GM23338 (cell line): ENCODE measurements at places on chromosomes 7 and 10.
A peak's percentile ranks its signal among the peaks of the same experiment; 100 is the strongest.

DNA sequence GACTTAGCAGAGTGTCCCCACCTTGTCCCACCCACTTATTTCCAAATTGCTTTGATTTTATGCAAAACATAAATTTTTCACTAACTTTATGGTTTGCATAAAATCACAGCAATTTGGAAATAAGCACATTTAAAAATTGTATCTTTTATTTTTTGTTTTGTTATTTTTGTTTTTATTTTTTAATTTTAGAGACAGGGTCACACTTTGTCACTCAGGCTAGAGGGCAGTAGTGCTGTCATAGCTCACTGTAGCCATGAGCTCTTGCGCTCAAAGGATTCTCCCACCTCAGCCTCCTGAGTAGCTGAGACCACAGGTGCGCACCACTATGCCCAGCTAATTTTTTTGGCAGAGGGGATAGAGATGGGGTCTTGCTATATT, 43.2 kb downstream of the APBB1IP start:
- H3K27ac ChIP-seq = no peak overlapping the region
- DNase-seq = no peak
- H3K4me1 ChIP-seq = no peaks in the 10 kb centered on the region
- no peaks in the 10 kb centered on the region for H3K27me3 ChIP-seq

GRCh38 chr10:68566351-68566750, 6.2 kb downstream of the TET1 start:
- DNase-seq = no peak
- no peaks in the 10 kb centered on the region for H3K27me3 ChIP-seq
- peak overlapping the region; percentile 2; the same call in 1 of the 2 replicates for H3K4me3 ChIP-seq
- peaks cover 50% of the 10 kb centered on the region for H3K4me1 ChIP-seq

GRCh38 chr7:143256932-143257331, 6.3 kb upstream of the GSTK1 start:
- no peaks in the 10 kb centered on the region for H3K36me3 ChIP-seq
- H3K27me3 ChIP-seq = no peaks in the 10 kb centered on the region
- no peak overlapping the region for H3K4me3 ChIP-seq
- no peaks in the 10 kb centered on the region for H3K4me1 ChIP-seq
- no peak overlapping the region for H3K27ac ChIP-seq
- no peak for DNase-seq

DNA sequence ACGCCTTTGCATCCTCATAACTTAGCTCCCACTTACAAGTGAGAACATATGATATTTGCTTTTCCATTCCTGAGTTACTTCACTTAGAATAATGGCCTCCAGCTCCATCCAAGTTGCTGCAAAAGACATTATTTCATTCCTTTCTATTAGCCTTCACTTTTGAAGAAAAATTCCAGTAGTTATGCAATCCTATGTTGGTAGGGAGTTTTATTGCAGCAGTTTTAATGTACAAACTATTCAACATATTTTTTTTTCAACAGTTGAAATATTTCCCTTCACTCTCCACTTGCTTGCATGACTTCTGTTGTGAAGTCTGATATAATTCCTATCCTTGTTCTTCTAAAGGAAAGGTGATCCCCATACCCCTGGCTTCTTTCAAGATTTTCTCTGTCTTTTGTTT, 27.3 kb upstream of the ARHGAP22 start:
- H3K36me3 ChIP-seq = no peaks in the 10 kb centered on the region
- DNase-seq = no peak
- no peaks in the 10 kb centered on the region for H3K27me3 ChIP-seq
- no peak overlapping the region for H3K27ac ChIP-seq
- H3K4me1 ChIP-seq = no peaks in the 10 kb centered on the region

DNA sequence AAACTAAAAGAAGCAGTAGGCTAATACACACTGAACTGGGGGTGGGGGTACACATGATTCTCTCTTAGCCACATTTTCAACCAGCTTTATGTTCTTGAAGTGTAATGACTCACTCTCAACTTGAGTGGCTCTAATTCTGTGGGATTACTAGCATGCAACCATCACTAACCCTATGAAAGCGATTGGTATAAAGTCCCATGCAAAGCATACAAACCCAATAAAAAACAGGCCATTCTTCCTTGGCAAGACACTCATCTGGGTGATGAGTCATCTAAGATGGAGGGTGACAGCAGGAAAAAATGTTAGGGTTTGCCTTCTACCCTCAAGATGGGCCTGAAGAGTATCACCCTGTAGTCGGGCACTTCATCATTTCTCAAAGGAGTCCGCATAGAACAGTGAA, 14.9 kb upstream of the PON3 start:
- H3K27me3 ChIP-seq = no peaks in the 10 kb centered on the region
- no peaks in the 10 kb centered on the region for H3K4me1 ChIP-seq
- 0 out of 2 replicates have a peak, but pooled peaks cover 4% of the 10 kb centered on the region for H3K36me3 ChIP-seq
- DNase-seq = no peak

- H3K27ac ChIP-seq = no peak within 1 kb of the TSS
- peak; percentile 67 for DNase-seq
- H3K27me3 ChIP-seq = peaks cover 61% of the 10 kb centered on the region
- no peaks in the 10 kb centered on the region for H3K4me1 ChIP-seq
- H3K4me3 ChIP-seq = peak within 1 kb of the TSS; percentile 61
- no peaks in the 10 kb centered on the region for H3K36me3 ChIP-seq
Observed at GRCh38 chr7:128937647-128938543, at the start of gene IRF5. IRF5 (plus strand) TSS chr7:128937927; CDS start chr7:128942082, 4,155 bp downstream.

GRCh38 chr7:102079140-102080018, 207.3 kb upstream of the SH2B2 start:
- no peak overlapping the region for H3K4me3 ChIP-seq
- peak overlapping the region; percentile 67; the same call in 1 of the 2 replicates for H3K27ac ChIP-seq
- peak; percentile 49 for DNase-seq
- H3K36me3 ChIP-seq = peaks cover 7% of the 10 kb centered on the region; the same call in 1 of the 2 replicates

- H3K27ac ChIP-seq = no peak overlapping the region
- H3K36me3 ChIP-seq = peaks cover 10% of the 10 kb centered on the region; the same call in 1 of the 2 replicates
- H3K4me3 ChIP-seq = peak overlapping the region; percentile 78
- peaks cover 47% of the 10 kb centered on the region for H3K4me1 ChIP-seq
- peak; percentile 82 for DNase-seq
Observed at GRCh38 chr10:17453373-17454091, 863 bp downstream of the ST8SIA6 start.

DNA sequence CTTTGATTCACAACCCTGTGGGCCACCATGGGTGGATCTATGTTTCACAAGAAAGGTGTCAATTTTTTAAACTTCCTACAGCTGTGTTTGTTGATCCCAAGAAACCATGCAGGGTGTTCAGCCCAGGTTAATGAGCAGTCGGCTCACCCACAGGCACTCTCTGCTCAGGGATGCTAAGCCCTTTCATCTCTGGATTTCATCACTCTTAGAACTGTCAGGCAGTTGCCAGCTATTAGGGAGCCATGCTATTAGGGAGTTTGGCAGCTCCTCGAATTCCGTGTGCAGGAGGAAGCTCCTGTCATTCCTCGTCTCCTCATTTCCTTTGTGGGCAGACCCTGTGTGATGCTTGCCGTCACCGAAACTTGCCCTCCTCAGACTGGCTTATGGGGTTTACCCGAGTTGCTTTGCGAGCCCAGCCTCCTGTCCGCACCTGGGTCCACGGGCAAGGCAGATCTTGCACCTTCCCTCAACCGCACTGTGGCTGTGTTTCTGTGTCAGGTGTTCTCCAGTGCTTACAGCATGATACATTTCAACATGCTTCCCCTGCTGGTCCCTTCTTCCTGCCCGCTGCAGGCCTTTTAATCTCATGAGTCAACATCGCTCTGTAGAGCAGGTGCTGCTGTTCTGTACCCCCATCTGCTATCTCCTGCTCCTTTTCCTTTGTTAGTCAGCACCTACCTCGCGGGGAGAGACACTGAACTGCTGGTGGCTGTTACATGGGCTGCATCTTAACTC, 509.8 kb downstream of the SUGCT start:
- H3K27me3 ChIP-seq = no peaks in the 10 kb centered on the region
- H3K4me1 ChIP-seq = no peaks in the 10 kb centered on the region
- H3K27ac ChIP-seq = no peak overlapping the region
- DNase-seq = no peak
- H3K36me3 ChIP-seq = no peaks in the 10 kb centered on the region
- no peak overlapping the region for H3K4me3 ChIP-seq

DNA sequence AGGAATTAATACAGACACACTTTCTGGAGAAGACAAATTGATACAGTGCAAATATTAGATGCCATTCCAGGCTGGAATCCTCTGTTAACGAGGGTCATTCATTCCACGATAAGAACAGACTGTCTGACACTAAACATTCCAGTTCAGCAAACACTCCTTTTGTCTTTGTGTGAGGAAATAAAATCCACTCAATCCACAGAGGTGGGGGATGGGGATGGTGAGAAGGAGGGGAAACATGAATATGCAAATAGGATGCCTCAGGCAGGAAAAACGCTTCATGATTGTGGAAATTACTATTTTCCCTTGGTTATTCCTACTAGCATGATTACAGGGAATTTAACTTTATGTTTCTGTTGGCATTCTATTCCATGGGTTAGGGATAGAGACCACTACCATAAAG, 196.9 kb upstream of the CDCA7L start:
- no peaks in the 10 kb centered on the region for H3K27me3 ChIP-seq
- H3K4me1 ChIP-seq = peaks cover 19% of the 10 kb centered on the region
- no peak overlapping the region for H3K4me3 ChIP-seq
- no peaks in the 10 kb centered on the region for H3K36me3 ChIP-seq

DNA sequence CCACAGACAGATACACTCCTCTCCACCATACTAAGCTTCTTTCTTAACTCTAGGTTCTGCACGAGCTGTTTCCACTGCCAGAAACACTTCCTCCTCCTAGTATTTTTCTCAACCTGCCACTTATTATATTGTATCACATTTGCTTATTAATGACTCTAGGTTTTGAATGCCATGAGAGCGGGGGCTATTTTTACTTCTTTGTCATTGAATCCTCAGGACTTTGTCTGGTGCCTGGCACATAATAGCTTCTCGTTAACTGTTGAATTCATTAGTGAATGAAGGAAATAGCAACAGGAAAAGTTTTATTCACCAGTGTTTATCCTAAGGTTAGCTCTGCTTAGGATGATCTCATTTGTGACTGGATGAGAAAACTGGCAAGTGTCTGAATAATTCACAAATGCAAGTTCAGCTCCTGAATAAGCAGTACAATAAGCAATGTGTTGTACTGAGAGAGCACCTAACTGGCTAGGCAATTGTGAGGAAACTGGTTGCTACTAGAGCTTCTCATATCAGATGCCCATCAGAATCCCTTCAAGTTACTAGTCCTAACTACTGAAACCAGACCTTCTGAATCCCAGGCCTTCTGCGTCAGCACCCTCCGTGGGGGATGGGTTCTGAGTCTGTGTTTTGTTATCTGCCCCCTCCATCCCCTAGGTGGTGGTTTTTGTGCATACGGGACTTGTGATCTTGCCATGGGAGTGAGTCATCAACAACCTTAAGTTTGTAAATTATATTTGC, 92.7 kb downstream of the LSMEM1 start:
- DNase-seq = peak; percentile 24
- H3K4me1 ChIP-seq = peaks cover 7% of the 10 kb centered on the region; the same call in 1 of the 2 replicates
- H3K4me3 ChIP-seq = no peak overlapping the region
- no peaks in the 10 kb centered on the region for H3K27me3 ChIP-seq
- no peaks in the 10 kb centered on the region for H3K36me3 ChIP-seq

DNA sequence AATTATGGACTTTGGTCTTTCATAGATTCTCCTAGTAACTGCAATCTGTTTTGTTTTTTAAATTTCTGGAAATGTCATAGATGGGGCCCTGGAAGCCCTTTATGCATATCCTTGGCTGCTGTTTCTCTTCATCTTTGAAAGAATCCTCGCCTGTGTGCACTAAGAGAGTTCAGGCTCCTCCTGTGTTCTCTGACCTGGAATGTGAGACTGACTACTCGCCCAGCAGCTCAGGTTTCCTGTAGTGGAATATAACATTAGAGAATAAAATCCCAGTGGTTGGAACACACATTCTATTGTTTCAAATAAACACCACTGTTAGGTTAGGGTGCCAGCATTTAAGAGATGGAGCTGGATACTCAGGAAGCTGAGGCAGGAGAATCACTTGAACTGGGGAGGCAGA, 56.3 kb downstream of the WDFY4 start:
- no peak for DNase-seq
- H3K27me3 ChIP-seq = no peaks in the 10 kb centered on the region
- no peak overlapping the region for H3K4me3 ChIP-seq
- no peaks in the 10 kb centered on the region for H3K36me3 ChIP-seq
- no peaks in the 10 kb centered on the region; the same call in 1 of the 2 replicates for H3K4me1 ChIP-seq

DNA sequence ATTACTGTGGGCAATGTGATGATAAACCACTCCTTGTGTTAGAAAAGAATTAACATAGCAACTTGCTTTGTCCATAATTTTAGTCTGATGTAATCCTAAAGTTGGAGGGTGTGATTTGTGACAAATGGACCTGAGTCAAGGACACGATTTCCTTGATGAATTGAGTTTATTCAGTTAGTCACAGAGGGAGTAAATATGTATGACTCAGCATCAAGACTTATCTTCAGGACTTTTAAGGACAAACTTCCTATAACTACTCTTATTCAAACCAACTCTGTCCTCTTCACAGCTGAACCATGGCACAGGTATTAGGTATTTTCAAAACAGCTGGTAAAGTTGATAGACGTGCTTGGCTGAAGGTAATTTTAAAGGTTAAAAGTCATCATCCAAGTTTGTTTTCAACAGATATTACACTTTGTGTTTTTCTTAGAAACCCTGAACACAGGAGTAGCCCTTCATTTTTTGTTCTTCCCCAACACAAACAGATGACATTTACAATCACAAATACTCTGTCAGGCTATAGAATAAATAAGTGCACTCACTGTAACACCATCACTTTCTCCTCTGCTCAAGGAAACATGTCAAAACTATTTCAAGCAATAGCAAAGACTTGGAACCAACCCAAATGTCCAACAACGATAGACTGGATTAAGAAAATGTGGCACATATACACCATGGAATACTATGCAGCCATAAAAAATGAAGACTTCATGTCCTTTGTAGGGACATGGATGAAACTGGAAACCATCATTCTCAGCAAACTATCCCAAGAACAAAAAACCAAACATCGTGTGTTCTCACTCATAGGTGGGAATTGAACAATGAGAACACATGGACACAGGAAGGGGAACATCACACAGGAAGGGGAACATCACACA, 54.5 kb downstream of the COA1 start:
- no peak for DNase-seq
- H3K4me3 ChIP-seq = no peak overlapping the region
- no peaks in the 10 kb centered on the region for H3K36me3 ChIP-seq
- H3K4me1 ChIP-seq = 0 out of 2 replicates have a peak, but pooled peaks cover 2% of the 10 kb centered on the region
- H3K27me3 ChIP-seq = no peaks in the 10 kb centered on the region

GRCh38 chr10:30554440-30554825, 75.1 kb downstream of the LYZL2 start:
- H3K27me3 ChIP-seq = no peaks in the 10 kb centered on the region
- no peaks in the 10 kb centered on the region for H3K36me3 ChIP-seq
- H3K4me1 ChIP-seq = peaks cover 11% of the 10 kb centered on the region
- H3K4me3 ChIP-seq = peak overlapping the region; percentile 14

GRCh38 chr7:139773371-139773770, 4.4 kb downstream of the HIPK2 start:
- H3K27ac ChIP-seq = no peak overlapping the region
- no peak for DNase-seq
- peaks cover 15% of the 10 kb centered on the region for H3K27me3 ChIP-seq
- H3K4me1 ChIP-seq = peaks cover 14% of the 10 kb centered on the region

- H3K4me3 ChIP-seq = no peak overlapping the region
- H3K36me3 ChIP-seq = no peaks in the 10 kb centered on the region
- no peak overlapping the region for H3K27ac ChIP-seq
- DNase-seq = no peak
Observed at GRCh38 chr10:58697691-58698090, 185.0 kb downstream of the BICC1 start.
